CD4-positive, alpha-beta T cell treated with Interleukin-6 at 100 ng/mL for 8 hours (primary cell): ENCODE measurements at places on chromosomes 5 and 9.
A peak's percentile ranks its signal among the peaks of the same experiment; 100 is the strongest.

DNA sequence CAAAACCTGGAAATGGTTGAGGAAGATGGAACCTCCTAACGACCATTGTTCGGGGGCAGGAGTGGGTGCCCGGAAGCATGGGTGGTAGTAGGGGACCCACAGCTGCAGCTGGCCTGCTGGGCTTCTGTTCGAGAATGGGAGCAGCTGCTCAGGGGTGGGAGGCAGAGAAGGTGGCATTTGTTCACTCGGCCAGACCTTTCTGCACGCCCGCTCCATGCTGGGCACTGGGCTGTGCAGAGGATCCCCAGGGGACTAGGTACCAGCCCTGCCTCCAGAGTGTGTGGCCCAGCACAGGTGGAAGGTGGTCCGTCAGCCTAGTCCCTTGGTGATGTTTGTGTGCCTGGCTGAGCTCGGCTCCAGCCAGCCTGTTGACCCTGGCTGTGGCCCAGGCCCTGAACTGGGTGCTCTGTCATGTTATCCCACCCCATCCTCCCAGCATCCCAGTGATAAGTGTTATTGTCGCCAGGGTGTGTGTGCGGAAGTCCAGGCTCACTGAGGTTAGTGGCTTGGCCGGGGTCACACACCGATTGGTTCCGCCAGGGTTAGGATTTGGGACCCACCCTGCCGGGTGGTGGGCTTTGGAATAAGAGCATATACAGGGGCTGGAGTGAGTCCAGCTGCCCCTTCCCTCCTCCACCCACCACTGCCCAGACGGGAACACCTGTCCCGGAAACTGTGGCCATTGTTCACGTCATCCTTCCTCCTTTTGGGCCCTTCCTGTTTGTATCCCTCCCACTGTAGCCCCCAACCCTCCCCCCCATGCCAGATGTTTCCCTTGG, 4.8 kb downstream of the N4BP3 start:
- DNase-seq = no peak

DNA sequence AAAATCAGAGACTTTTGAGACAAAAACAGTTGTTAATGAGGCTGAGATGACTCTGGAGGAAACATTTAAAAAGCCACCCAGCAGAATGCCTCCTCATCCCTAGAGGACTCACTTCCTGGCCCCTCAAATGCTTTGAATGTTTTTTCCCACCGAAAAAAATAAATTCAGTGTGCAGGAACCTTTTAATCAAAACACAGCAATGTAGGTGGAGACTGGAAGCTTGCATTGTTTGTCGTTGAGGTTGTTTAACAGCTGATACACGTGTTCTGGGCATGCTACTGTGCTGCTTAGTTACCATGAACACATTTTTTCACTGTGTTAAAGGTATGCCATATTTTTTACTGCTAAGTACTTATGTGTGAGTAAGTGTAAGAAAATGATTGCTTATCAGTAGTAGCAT, 65.7 kb upstream of the ADCY2 start:
- DNase-seq = no peak

- DNase-seq = no peak
Observed at GRCh38 chr5:139494256-139494655, 11.7 kb upstream of the STING1 start.

- no peak for DNase-seq
Observed at GRCh38 chr5:57338068-57338867, 144.3 kb downstream of the ACTBL2 start.

- DNase-seq = peak; percentile 3
Observed at GRCh38 chr9:34929506-34930102, 28.5 kb upstream of the PHF24 start.

DNA sequence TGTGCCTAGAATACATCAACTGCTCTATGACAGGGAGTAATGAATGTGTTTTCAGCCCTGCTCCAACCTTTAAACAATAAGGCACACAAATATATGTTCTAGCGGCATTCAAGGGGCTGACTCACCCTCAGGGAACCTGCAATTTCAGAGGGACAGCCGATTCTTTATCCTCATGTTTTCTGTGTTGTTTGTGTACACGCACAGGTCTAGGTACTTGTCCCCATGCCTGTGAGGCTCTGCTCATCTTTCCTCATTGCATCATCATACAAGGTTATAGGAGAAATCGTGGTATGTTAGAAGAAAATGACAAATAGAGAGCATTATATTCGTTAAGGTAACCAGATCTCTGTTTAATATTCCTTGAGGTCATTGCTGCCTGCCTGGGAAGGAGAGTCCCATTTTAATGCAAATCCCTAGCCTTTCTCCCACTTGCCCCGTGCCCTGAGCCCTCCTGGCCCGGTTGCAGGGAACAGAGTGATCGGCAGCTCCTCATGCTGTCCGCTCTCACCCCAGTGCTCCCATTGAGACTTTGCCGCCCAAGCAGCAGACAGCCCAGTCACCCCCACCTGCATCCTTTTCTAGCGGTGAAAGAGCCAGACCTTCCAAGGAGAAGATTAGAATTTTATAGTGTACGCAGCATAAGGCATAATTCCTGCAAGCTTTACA, 14.6 kb downstream of the MAP1B start:
- DNase-seq = no peak

- peak; percentile 38 for DNase-seq
Observed at GRCh38 chr9:126317513-126317912, 9.1 kb upstream of the MVB12B start.

DNA sequence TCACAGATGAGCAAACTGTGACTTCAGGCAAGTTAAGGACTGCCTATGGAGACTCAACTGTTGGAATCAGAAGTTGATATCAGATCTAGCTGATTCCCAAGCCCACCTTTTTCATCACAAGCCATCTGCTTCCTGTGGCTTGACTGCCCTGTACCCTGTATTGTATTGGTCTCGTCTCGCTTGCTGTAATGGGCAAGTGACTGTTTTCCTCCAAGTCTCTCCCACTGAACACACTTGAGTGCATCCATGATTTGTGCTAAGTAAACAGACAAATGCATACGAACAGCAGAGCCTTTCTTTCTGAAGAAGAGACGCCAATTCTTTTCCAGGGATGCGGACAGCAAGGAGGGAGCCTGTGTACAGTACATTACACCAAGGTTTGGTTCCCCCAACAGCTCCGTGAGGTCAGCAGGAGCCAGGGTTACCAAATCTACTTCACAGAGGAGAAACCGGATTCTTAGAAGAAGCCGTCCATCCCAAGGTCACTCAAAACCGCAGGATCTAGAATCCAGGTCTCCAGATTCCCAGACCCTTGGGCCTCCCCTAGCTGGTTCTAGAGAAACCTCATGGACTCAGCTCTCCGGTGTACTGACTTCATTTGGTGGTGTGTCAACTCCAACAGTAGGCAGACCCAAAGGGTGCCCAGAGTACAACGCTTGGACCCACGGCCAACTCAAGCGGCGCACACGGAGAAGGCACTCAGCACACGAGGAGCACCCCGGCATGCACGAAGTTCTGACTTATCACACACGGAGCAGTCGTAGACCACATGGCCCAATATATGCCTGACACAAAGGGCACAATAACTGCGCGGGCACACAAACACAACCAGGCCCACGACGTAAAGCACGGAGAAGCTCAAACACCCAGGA, 1.1 kb downstream of the BAG1 start:
- DNase-seq = no peak

DNA sequence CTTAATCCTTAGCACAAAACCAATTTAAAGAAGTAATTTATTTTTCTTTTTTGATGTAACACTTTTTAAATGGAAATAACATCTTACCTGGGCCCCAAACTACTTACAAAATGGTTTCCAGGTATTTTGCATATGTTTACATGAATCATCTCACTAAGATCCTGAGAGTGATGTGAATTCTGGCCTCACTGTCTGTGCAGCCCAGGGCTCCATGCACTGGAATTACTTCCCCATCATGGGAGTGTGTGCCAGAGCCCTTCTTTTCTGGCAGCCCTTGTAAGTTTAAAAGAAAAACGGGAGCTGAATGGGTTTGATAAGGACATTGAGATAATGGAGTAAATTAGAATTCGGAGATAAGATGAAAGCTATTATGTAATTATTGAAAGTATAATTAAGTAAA, 12.2 kb upstream of the F2R start:
- no peak for DNase-seq

- no peak for DNase-seq
Observed at GRCh38 chr9:71761938-71762353, 6.4 kb downstream of the CEMIP2 start.

DNA sequence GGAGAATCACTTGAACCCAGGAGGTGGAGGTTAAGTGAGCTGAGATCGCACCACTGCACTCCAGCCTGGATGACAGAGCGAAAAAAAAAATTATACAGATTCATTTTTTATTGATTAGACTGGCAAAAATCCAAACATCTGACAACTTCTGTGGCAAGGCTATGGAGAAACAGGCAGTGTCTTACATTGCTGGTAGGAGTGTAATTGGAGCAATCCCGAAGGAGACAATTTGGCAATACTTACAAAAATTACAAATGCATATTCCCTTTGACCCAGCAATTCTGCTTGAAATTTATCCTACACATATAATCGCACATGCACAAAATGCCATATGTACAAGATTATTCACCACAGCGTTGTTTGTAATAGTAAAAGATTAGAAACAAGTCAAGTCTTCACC, 86.8 kb downstream of the MAPKAP1 start:
- DNase-seq = no peak

- DNase-seq = no peak
Observed at GRCh38 chr5:149397530-149397929, 18.4 kb upstream of the IL17B start.

- DNase-seq = no peak
Observed at GRCh38 chr9:108258640-108259039, 597.1 kb downstream of the ACTL7B start.

DNA sequence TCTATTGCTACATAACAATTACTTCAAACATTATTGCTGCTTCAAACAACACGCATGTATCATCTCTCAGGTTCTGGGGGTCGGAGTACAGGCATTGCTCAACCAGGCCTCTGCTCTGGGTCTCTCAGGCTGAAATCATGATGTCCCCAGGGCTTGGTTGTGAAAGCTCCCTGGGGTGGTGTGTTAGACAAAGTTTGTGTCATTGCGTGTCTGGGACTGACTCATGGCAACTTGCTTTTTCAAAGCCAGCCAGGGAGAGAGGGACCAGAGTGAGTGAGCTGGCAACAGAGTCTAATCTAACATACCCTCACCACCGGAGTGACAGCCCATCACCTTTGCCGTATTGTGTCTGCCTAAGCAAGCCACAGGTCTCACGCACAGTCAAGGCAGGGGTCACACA, 259.2 kb upstream of the NFIL3 start:
- DNase-seq = no peak

GRCh38 chr5:53814819-53815218, 254.4 kb downstream of the NDUFS4 start:
- no peak for DNase-seq
